Amniotic epithelial cell (primary cell): ENCODE measurements at places on chromosomes 16 and 17.
A peak's percentile ranks its signal among the peaks of the same experiment; 100 is the strongest.

- no peak for DNase-seq
Observed at GRCh38 chr16:48903039-48903438, 293.1 kb upstream of the N4BP1 start.

DNA sequence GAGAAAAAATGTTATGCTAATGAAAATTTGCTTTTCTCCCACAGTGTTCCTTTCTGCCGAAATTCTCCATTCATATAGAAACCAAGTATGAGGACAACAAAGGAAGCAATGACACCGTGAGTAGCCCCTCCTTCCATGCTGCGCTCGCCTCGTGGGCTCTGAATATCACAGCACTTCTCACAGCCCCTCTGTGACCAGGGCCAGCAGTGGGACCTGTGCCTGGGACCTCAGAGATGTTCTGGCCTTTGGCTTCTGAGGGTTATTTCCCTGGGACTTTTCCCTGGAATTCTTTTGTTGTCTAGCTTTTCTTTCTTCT lies 139.6 kb upstream of the NOL11 start:
- DNase-seq: no peak

DNA sequence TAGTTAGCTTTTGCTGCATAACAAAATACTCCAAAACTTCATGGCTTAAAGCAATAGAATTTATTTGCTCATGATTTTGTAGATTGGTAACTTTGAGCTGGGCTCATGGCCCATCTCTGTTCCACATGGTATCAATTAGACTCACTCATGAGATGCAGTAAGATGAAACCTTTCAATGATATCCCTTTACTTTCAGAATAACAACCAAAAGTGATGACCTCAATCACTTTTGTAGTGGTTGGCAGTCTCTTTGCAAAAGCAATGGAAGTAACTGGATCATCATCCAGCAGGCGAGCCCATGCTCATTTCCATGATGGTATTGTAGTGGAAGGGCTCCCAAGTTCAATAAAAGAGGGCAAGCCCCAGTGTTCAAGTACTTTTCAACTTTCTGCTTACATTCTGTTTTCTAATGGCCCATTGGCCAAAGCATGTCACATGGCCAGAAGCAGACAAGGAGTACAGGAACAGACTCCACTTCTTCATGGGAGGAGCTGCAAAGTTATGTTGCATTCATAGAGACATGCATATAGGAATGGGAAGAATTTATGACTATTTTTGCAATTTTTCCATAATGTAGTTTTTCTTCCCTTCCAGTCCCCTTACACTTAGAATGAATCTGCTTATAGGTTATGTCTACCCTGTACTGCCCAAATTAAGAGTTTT lies 41.7 kb downstream of the EFCAB5 start:
- no peak for DNase-seq

GRCh38 chr16:65782611-65783600 lies 583.6 kb upstream of the CDH5 start:
- DNase-seq: peak; percentile 79

DNA sequence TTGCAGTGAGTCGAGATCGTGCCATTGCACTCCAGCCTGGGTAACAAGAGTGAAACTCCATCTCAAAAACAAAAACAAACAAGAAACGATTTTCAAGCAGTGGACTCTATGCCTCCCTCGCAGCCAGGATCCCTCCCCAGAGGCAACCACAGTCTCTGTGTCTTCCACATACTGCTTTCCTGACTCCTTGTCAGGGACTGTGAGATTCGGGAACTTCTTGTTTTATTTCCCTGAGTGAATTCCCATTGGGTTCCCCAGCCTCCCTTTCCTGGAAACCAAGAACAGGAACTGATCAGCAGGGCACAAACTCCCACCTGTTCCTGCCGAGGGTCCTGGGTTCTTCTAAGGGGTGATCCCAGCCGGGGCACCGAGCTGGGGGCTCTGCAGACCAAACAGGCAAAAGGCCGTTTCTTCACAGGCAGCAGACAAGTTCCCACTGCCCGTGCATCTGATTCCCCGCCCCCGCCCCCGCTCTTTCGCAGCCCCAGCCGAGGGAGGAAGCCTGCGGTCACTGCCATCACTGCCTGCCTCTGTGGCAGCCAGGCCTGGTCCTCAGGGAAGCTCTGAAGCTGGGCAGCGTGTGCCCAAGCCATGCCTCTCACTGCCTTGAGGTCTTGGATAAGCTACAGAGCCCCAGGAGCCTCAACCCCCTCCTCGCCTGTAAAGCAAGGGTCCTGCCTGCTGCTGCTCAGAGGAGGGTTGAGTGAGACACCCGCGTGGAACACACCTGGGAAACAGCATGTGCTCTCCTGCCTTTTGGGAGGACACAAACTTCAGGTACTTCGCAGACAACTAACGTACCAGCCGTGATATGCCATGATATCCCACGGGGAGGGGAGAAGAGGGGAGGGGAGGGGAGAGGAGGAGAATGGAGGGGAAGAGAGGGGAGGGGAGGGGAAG lies 5.5 kb upstream of the PIEZO1 start:
- DNase-seq: peak; percentile 33

- DNase-seq: no peak
Observed at GRCh38 chr17:72705905-72706395, 386.5 kb downstream of the SLC39A11 start.

DNA sequence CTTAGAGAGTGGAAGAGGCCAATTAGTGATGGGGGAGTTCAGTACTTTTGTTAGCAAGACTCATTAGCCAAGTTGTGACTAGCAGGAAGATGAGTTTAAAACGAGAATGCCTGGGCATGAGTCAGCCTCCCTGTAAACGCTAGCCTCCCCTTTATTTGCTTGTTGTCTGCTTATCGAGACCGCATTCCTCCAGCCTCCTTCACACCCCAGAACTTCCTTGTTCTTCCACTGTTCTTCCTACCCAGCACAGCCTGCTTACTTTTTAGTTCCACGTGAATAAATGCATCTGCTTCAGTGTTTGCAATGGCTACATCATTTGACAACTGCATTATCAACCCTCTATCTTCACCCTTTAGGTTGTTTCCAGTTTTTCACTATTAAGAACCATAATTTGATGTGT lies 20.2 kb upstream of the OR3A1 start:
- DNase-seq: no peak

DNA sequence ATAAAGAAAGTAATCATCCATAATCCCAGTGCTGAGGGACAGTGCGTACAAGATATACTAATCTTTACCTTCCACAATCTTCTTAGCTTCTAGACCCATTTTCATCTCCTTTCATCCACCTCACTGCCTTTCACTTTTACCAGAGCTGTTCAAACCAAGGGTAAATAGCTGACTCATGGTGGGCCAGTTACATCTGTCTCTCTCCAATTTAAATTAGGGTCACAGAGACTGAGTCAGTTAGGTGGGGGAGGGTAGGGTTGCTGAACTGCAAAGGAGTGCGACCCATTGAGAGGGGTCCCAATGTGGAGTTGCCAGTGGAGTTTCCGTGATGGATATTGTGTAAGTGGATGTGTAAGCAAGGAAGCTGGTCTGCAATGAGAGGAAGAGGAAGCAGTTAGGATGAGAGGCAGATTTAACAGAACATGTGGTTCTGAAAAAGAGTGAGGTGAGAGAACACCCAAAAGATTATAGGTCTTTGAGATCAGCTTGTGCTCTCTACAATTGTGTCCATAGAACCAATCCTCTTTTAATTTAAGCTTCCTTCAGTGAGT lies 83.5 kb downstream of the GP2 start:
- no peak for DNase-seq

GRCh38 chr16:46688101-46688653 lies 801 bp downstream of the VPS35 start:
- peak; percentile 7 for DNase-seq

DNA sequence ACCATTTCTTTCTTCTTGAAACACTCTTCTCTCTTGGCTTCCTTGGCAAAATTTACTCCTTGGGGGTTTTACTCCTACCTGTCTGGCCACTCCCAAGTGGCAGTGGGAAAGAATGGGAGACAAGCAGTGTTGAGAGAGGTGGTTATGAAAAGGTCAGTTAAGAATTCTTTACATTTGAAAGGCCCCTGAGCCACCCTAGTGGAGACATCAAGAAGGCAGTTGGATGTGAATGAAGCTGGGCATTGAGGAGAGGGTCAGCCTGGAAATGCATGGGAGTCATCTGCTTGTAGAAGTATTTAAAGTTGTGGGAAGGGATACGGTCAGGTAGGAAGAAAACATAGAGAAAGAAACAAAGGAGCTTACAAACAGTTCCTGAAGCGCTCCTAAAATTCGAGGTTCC lies 42.3 kb upstream of the CCNF start:
- no peak for DNase-seq

GRCh38 chr16:380762-381011 lies 1.1 kb downstream of the PGAP6 start:
- DNase-seq: no peak

DNA sequence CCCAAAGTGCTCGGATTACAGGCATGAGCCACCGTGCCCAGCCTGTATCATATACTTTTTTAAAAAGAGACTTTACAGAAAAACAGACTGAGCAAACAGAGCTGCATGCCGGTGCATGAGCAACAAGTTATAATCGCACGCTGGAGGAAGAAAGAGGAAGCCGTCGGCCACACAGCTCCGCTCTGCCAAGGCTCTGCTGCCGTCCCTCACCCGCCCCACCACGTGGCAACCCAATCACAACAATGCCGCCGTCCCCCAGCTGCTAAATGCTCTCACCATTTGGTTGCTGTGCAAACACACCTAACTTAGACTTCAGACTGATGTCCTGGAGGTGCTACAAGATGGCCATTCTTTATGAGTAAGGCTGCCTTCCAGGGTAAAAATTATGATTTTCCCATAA lies 83.5 kb downstream of the ADCY9 start:
- DNase-seq: peak; percentile 23

- no peak for DNase-seq
Observed at GRCh38 chr17:34504814-34505484, 74.4 kb upstream of the TMEM132E start.

- DNase-seq: peak; percentile 31
Observed at GRCh38 chr17:78168903-78169793, 767 bp downstream of the SYNGR2 start.

GRCh38 chr16:52568495-52568894 lies 21.6 kb upstream of the TOX3 start:
- DNase-seq: no peak

DNA sequence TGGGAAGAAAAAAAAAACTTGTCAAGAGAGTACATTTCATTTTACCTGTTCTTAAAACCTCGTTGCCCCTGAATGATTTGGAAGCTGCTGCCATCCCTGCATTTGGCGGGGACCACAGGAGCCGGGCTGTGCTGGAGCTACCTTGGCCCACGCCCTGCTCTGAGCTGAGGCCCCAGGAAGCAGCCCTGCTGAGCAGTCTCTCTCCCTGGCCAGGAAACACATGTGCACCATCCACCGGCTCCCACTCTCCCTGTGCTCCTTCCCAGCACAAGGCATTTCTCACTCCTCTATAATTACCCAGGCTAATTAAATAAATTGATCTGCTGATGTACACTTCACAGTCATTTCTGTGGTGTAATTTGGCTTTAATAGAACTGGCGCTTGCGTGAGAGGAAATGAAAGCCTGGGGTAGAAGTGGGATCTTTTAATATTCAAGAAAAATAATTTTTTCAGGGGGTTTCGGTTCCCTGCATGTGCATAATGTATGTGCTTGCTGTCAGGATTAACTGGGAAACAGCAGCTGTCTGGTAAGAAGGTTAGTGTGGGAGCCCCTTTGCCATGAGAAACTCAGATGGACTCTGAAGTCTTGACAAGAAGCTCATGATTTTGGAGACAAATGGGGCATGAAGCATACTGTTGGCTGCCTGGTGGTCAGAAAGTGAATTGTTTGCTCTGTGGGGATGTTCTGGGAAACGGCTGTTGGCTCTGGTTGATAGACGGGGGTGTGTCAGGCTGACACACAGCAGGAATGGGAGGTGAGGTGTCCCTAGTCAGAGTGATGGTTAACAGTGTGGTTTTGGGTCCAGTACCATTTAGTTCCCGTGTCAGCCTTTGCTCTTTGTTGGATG lies 252.3 kb upstream of the EEF2KMT start:
- DNase-seq: no peak

GRCh38 chr17:82315703-82316358 lies 1.6 kb downstream of the CD7 start:
- no peak for DNase-seq

- DNase-seq: no peak
Observed at GRCh38 chr17:29054835-29055234, 11.9 kb downstream of the PIPOX start.

DNA sequence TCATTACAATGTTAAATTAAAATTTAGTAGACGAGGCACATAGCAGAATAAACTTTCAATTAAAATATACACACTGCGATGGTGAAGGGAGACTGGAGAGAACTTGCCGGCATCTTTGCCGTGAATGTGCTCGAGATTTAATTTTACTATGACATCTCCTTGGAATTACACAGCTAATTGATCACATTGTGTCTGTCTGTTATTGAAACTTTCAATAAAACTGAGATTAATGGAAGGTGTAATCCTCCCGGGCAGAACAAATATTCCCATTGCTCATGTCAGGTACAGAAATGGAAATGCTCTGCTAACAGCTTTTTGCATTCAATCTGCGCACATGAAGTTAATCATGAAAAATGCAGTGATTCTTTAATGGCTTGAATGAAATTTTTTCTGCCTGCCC lies 210.1 kb upstream of the NLRP1 start:
- DNase-seq: no peak

- no peak for DNase-seq
Observed at GRCh38 chr16:57152096-57153093, 33.4 kb downstream of the PSME3IP1 start.

- DNase-seq: peak; percentile 89
Observed at GRCh38 chr17:50884439-50885311, 18.5 kb upstream of the TOB1 start.

DNA sequence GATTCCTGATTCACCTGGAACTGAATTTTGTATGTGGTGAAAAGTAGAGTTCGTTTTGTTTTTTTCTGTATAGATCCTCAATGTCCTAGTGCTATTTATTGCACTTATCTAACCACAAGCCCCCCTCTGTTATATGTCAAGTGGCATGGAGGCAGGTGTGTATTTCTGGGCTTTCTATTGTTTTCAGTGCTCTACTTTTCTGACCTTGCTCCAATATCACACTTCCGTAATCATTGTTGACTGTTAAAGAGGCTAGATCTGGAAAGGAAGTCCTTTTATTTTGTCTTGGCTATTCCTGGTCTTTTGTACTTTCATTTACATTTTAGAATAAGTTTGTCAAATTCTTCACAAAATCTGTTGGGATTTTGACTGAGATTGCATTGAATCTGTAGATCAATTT lies 26.8 kb upstream of the FBXO47 start:
- DNase-seq: no peak

GRCh38 chr16:66247516-66248481 lies 118.7 kb upstream of the CDH5 start:
- peak; percentile 67 for DNase-seq

- peak; percentile 47 for DNase-seq
Observed at GRCh38 chr17:19686400-19687090, 29.8 kb downstream of the SLC47A2 start.

- no peak for DNase-seq
Observed at GRCh38 chr16:86176462-86176861, 277.5 kb downstream of the IRF8 start.

- DNase-seq: no peak
Observed at GRCh38 chr17:50837980-50838954, 2.9 kb downstream of the WFIKKN2 start.

DNA sequence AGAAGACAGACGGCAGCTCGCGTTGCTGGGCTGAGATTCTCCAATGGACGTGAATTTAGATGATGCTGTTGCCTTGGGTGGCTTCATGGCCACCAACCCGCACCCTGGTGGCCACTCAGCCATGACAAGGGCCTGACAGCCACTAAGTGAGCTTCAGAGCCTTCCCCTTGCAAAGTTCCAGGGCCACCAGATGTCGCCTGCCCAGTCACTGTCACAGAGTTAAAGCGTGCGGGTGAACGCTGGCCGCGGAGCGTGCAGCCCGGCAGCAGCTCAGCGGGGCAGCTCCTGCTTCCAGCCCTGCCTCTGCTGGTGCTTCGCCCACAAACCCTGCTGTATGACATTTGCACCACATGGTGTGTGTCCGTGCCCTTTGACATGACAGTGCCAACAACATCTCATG lies 13.3 kb upstream of the KREMEN2 start:
- no peak for DNase-seq
